Mesendoderm (in vitro differentiated cells): ENCODE measurements at places on chromosomes 6 and 20.
A peak's percentile ranks its signal among the peaks of the same experiment; 100 is the strongest.

DNA sequence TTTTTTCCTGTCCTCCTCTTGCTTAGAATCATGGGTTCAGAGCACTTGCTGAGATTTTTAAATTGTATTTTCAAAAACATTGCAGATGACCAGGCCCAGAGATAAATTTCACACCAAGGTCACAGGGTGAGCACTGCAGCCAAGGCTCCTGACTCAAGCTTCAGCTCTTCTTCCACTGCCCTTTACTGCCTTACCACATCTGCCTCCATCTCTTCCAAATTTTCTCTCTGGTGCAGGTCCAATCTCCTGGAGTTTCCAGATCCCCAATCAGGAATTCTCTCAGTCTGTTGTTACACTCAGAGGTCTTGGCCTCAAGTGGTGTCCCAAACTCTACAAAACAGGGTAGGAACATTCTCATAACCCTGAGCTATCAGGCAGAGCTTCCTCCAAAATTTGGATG lies 12.7 kb downstream of the SNAP25 start:
- DNase-seq = no peak

- no peak for DNase-seq
Observed at GRCh38 chr20:48975955-48976354, 54.4 kb downstream of the ARFGEF2 start.

DNA sequence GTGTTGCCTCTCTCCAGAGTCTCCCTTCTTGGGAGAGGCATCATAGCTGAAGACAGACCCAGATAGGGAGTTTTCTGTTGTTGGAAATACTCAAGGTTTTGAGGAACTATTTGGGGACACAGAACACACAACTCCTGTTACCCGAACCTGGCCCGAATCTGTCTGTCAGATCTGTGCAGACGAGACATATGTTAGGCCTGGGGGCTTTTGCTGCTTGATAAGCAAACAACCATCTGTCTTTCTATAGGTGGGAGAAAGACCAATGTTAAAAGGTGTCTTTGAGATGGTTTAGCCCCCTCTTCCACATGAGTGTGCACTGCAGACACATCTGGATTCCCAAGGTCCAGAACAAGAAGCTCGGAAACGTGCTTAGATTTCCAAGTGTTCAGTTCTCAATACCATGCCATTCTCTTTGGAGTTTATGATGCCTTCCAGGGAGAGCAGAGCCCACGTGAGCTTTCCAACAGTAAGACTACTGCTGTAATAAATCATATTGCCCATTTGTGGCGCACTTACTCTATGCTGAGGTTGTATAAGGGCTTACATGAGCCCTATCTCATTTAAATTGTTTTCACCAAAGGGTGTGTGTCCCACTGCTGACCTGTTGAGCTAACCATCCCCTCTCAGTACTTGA lies 3.8 kb upstream of the STX16 start:
- DNase-seq = no peak

- peak; percentile 55 for DNase-seq
Observed at GRCh38 chr6:42105156-42105648, 37.2 kb downstream of the C6orf132 start.

DNA sequence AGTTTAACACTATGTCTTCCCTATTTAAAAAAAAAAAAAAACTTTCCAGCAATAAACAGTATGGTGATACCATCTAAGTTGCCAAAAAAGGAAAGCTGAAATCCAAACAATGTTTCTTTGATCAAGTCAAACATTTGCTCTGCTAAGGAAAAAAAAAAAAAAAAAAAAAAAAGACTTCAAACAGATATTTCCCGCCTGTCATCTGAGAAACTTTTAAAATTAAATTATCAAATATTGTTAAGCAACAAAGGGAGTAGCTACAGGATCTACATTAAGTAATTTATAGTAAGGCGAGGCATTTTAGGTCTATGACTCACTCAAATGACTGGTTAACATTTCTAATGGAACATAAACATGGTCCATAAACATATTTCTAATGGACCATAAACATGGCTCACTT lies 121.2 kb downstream of the DST start:
- DNase-seq = no peak

DNA sequence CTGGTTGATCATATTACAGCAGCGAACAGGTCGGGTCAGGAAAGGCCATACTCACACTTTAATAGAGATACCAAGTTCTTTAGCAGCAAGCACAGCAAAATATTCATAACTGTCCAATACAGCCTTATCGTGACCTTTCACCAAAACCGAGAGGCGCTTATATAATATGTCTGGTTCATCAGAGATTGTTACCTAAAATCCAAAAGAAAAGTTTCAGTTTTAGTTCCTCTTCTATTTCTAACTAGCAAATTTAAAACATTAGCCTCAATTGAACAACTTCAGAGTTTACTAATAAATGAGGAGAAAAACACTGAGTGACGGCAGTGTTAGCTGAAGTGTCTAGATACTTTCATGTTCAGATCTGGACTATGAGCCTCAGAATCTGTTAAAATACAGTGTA lies 5.9 kb downstream of the MRPS10 start:
- no peak for DNase-seq

GRCh38 chr6:31829633-31830283 lies 2.2 kb downstream of the HSPA1B start:
- no peak for DNase-seq

DNA sequence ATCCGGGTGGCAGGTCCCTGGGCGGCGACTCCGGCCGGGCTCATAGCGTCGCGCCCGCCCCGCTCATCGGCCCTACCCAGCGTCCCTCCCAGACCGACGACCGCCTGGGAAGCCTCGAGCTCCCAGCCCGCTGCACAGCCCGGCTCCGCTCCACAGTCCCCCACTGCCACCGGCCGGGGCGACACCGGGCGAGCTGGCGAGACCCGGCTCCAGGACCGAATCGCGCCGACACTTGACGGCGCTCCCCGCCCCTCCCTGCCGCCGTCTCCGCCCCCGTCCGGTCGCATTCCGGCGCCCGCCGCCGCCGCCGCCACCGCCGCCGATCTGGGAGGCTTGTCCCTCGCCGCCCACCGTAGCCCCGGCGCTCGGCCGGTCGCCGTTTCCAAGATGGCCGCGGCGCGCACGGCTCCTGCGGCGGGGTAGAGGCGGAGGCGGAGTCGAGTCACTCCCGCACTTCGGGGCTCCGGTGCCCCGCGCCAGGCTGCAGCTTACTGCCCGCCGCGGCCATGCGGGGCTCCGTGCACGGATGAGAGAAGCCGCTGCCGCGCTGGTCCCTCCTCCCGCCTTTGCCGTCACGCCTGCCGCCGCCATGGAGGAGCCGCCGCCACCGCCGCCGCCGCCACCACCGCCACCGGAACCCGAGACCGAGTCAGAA lies at the start of gene MAP3K4:
TSS of gene MAP3K4 (plus strand) at position 364 of the 655 bp plus-strand sequence. CDS start at position 527, 163 bp downstream.
- DNase-seq = peak; percentile 87

DNA sequence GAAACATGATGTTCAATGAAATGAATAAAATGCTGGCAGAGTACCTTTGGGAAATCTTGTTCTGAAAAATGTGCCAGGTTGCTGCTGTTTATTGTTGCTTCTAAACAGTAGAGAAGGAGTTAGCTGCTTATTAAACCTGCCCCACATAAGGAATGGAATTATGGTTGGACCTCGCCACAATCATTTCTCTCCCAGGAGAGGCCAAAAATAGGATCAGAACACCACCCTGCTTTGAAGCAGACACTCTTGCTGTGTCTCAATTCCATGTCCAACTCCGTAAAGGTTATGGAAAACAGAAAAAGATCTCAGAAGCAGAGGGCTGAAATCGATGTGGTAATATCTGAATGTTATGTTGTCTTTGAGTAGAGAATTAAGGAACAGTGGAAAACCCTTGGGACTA lies 27.9 kb downstream of the AFG1L start:
- no peak for DNase-seq

GRCh38 chr6:341914-342831 lies 49.4 kb upstream of the IRF4 start:
- no peak for DNase-seq

DNA sequence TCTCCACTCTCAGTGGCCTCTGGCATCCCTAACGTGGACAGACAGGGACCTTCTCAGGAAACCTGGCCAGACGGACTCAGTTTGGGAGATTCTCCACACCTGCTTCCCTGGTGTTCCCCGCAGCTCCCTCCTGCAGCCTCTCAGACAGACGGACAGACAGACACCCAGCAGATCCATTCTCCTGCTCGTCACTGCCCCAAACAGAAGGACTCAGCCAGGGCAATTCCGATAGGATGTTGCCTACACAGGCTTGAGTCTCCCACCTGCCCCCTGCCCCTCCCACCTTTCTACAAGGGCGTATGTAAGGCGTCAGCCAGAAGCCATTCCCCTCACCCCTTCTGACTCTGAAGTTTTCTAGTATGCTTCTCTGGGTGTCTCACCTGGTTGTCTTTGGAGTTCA lies 428 bp downstream of the CCM2L start:
- peak; percentile 22 for DNase-seq
